ENCODE measurements at places on chromosomes 16 and 17. TPM values are rescaled to one million over a fixed set of nuclear protein-coding genes. Genes with fewer than 3 reads are reported as not detected.

C1QTNF8 gene
- polyA plus RNA-seq = not detected

NME2 gene
- polyA plus RNA-seq = 813 TPM

CHST4 gene
- polyA plus RNA-seq = not detected

DNA sequence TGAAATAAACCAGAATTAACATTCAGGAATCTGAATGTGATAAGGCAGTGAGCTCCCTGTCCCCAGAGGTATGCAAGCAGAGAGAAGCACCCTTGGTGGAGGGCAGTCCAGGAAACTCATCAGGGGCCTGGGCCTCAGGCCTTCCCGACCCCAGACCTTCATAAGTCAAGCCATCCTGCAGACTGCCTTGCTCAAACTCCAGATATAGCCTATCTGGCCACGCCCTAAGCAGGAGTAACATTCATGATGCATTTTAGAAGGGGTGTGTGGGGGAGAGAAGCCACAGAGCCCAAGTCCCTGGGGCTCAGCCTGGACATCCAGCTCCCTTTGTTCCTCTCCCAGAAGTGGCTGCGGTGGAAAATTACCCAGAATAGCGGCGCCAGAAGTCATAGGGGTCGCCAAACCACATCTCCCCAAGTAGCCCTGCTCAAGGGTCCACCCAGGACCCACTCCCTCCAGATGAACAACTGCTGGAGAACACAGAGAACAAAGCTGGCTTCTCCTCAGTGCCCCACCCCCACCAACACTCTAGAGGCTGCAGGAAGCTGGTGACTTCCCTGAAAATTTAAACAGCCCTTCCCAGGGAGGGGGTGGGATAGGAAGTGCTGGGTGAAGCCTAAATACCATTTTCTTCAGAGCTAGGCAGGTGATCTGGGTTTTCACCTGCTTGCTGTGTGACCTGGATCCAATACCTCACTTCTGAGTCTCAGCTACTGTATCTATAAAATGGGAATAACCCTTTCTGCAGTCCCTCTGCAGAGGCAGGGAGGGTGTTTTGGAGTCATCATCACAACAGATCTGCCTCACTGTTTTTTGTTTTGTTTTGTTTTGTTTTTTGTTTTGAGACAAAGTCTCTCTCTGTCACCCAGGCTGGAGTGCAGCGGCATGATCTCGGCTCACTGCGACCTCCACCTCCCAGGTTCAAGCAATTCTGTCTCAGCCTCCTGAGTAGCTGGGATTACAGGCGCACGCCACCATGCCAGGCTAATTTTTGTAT lies 1.5 kb upstream of the SREBF1 start:
- peak; percentile 78 for DNase-seq
- peaks cover 77% of the 10 kb centered on the region for H3K4me1 ChIP-seq
- no peaks in the 10 kb centered on the region for H3K36me3 ChIP-seq
- H3K27me3 ChIP-seq = no peaks in the 10 kb centered on the region
- peak overlapping the region; percentile 14 for H3K4me3 ChIP-seq

DNA sequence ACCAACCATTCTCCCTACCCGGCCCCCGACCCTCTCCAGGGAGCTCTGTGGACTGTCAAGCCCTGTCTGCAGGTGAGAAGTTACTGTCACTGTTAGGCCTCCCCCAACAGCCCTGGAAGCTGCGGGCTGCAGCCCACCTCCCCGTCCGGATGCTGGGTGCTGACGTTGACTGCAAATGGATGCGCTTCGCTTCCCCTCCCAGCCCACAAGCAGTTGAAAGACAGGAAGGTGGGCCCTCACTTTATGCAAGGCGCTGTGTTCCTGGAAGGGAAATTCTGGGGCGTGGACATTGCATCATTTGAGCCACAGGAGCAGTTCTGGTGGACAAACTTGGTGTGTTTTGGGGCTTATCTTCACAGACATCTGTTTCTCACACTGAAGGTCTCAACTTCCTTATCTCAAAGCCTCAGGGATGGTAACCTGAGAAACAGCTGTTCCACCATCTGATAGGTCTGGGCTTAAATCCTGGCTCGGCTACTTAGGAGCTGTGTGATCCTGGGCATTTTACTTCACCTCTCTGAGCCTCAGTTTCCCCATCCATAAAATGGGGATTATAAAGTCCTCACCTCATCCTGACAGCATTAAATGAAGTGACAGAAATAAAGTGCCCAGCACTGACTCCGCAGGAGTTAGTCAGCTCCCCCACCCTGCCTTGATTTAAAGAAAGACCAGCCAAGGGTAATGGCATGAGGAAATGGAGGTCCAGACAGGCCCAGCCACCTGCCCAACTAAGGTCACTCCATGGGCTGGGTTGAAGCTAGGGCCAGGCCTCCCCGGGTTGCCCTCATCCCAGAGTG lies 4.6 kb upstream of the DRC7 start:
- H3K27me3 ChIP-seq = peaks cover 10% of the 10 kb centered on the region
- peak overlapping the region; percentile 39 for H3K27ac ChIP-seq
- DNase-seq = no peak
- H3K4me1 ChIP-seq = peaks cover 4% of the 10 kb centered on the region
- no peak overlapping the region for H3K4me3 ChIP-seq

DNA sequence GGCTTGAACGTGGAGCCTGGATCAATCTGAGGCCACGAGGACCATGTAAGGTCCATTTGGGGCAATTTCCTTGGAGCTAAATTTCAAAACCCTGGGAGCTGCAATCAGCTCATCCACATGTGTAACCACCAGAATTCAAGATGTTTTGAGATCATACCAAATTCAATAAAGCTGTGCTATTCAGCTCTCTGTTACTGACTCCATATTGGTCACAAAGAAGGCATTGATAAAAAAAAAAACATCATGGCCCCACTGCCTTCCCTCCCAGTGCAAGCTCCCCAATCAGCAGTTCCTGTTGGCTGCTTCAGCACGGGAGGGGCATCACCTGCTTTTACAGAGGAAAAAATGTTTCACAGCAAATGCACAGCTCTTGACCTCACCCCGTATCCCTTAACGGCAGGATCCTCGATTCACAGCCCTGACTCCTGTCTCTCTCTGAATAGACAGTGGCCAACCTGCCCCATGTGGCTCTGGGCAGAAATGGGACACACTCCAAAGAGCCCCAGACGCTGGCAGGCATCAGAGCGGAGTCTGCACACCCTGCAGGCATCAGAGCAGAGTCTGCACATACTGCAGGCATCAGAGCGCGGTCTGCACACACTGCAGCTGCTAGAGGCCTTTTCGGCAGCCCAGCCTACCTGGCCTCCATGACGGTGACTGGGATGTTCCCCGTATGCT lies 37.1 kb downstream of the FANCA start:
- no peak for DNase-seq
- H3K36me3 ChIP-seq = peaks cover 14% of the 10 kb centered on the region
- H3K27me3 ChIP-seq = no peaks in the 10 kb centered on the region
- H3K27ac ChIP-seq = no peak overlapping the region
- H3K4me3 ChIP-seq = no peak overlapping the region
- no peaks in the 10 kb centered on the region for H3K4me1 ChIP-seq

DNA sequence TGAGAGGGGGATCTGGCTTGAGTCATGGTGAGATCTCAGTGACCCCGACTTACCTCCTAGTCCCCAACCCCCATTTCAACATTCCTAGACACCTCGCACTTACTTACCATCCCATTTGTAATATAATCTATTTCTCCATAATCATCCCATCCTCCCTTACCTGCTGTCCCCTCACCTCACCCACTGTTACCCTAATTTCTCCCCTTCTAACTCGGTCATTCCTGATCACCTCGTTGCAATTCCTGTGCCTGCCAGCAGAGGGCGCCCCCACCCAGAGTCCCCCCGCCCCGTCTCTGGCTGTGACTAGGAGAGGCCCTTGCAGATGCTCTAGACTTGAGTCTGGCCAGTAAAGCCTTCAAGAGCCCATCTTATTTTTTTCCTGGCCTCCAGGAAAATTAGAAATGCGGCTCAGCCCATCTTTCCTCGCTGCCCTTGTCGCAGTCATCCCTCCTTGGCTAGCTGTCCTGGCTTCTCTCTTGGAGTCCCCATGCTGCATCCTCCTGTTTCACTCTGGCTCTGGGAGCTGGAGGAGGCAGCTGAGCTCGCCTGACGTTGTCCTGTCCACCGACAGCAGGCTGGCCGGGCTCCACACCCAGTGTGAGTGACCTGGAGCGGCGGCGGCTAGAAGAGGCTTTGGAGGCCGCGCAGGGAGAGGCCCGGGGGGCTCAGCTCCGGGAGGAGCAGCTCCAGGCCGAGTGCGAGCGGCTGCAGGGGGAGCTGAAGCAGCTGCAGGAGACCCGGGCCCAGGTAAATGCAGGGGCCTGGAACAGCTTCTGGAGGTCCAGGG lies 5.0 kb downstream of the TBKBP1 start:
- peak; percentile 45 for DNase-seq
- H3K4me3 ChIP-seq = no peak overlapping the region
- H3K4me1 ChIP-seq = peaks cover 27% of the 10 kb centered on the region
- H3K27me3 ChIP-seq = no peaks in the 10 kb centered on the region

DNA sequence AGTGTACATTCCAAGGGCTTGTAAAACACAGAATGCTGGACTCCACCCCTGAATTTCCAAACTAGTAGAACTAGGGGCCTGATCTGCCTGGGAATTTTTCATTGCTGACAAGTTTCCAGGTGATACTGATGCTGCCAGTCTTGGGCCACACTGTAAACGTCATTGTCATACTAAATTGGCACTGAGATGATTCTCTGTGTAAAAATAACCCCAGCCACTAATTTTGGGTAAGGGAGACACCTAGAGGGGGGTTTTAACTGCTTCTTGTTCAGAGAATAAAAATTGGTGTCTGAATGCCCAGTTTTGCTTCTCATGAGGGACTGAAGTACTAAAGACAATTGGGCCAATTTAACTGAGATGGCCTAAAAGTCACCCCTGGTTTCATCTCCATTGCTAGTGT lies 5.0 kb upstream of the CDH13 start:
- H3K4me3 ChIP-seq = no peak overlapping the region
- no peak for DNase-seq
- peaks cover 8% of the 10 kb centered on the region for H3K4me1 ChIP-seq
- no peak overlapping the region for H3K27ac ChIP-seq

GRCh38 chr16:87644596-87644995 lies 42.3 kb downstream of the JPH3 start:
- H3K27me3 ChIP-seq = peaks cover 4% of the 10 kb centered on the region
- no peaks in the 10 kb centered on the region for H3K4me1 ChIP-seq
- no peaks in the 10 kb centered on the region for H3K36me3 ChIP-seq
- DNase-seq = no peak

GRCh38 chr17:28372203-28372944 lies 880 bp downstream of the SARM1 start:
- no peaks in the 10 kb centered on the region for H3K27me3 ChIP-seq
- peaks cover 12% of the 10 kb centered on the region for H3K4me1 ChIP-seq
- DNase-seq = no peak
- no peaks in the 10 kb centered on the region for H3K36me3 ChIP-seq

DNA sequence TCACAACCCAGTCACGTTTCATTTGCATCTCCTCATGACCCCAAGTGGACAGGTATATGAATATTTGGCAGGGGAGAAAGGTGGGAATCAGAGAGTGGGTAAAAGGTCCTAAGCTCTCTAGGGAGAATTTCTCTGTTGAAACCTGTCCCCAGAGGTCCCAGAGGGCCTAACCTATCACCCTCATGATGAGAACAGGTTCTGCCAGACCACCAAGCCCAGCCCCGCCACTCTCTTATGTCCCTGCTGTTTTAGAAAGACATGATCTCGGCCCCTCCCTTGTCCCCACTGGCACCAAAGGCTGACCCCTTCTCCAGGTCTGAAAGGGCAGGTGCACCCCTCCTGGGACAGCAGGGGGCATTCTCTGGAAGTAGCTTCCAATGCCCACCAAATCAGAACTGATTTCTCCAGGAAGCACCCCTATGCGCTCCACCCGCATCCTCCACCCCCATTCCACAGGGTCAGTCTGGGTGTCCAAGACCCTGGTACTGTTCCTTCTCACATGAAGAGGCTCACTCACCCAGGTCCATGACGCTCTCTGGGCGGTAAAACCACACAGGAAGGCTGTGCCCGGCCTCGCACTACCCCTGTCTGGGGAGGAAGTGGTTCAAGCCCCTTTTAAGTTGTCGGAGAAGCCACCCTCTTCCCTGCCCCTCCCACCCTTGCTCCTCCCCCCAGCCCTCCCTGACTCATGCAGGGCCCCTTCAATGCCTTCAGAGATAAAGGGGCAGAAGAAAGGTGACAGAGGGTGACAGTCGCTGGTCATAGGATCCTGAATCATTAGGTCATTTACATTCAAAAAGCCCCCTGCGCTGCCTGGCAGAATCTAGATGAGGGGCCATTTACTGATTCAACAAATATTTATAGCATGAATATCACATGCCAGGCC lies at the start of gene CCR7:
TSS of gene CCR7 (minus strand) at position 590 of the 886 bp plus-strand sequence. CDS start at position 527, 63 bp downstream.
- H3K36me3 ChIP-seq = no peaks in the 10 kb centered on the region
- no peak within 1 kb of the TSS for H3K4me3 ChIP-seq
- no peak for DNase-seq
- H3K27me3 ChIP-seq = peaks cover 6% of the 10 kb centered on the region
- H3K4me1 ChIP-seq = peaks cover 8% of the 10 kb centered on the region
- H3K27ac ChIP-seq = peak within 1 kb of the TSS; percentile 52

DNA sequence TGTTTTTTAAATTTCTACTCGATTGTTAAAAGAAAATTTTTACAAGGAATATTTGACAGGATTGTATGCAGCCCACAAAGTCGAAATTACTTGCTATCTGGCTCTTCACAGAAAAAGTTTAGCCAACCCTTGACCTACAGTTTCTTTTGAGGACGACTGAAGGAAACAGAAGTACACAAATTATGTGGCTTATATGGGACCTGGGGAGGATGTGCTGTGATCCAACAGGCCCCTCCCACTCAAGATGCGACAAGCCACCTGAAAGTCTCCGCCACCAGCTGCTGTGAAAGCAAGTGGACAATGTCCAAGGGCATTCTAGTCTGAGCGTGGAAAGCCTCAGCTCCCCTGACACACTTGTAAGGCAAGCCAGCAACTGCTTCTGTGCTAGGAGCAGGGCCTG lies 42.4 kb upstream of the SLC25A19 start:
- no peaks in the 10 kb centered on the region for H3K27me3 ChIP-seq
- H3K36me3 ChIP-seq = peaks cover 3% of the 10 kb centered on the region
- H3K4me1 ChIP-seq = no peaks in the 10 kb centered on the region
- H3K4me3 ChIP-seq = no peak overlapping the region

- H3K27ac ChIP-seq = no peak overlapping the region
- H3K36me3 ChIP-seq = no peaks in the 10 kb centered on the region
- no peak overlapping the region for H3K4me3 ChIP-seq
- DNase-seq = no peak
- no peaks in the 10 kb centered on the region for H3K27me3 ChIP-seq
Observed at GRCh38 chr16:61721544-61721943, 314.7 kb downstream of the CDH8 start.
